ENCODE measurements at places on chromosomes 1 and 21. TPM values are rescaled to one million over a fixed set of nuclear protein-coding genes. Genes with fewer than 3 reads are reported as not detected.

Gene TAS1R1
- 0.08 TPM for total RNA-seq

Gene IL23R
- 4.2 TPM for total RNA-seq

Gene OR2L5
- total RNA-seq = not detected

Gene SPEN
- 52.5 TPM for total RNA-seq

DNA sequence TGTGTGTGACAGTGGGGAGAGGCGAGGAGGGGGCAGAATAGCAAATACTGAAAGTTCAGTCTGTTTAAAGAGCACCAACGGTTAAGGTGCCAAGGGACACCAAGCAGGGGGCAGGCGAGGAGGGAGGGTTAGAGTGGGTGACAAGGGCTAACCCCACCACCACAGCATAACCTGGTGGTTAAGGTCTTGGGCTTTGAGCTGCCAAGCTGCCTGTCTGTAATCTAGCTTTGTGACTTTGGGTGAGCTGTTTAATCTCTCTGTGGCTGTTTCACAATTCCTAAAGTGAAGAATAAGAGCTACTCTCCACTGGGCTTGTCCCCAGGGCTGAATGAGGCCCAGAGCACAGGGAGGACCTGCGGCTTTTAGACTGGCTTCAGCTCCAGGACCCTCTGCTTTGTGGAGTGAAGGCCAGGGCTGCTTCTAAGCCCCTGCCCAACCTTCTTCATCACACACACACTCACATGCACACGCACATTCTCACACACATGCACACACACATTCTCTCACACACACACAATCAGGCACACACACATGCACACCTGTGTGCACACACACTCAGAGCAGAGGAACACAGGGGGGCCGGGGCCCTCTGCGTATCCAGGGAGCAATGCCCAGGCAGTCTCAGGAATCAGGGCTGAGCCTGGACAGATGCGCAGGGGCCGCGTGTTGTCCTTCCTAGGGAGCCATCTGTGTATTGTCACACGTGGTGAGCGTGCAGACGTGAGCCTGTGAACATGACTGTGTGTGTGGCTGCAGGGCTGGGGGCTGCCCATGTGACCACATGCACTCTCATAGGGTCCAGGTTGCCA lies 101.6 kb upstream of the TARDBP start:
- no peak for DNase-seq

Gene BARHL2
- not detected for total RNA-seq

Gene TNFRSF8
- 32.9 TPM for total RNA-seq
